CD4-positive, alpha-beta T cell (primary cell): ENCODE measurements at places on chromosomes 4 and X.

GRCh38 chr4:4396628-4397440, 9.9 kb downstream of the NSG1 start:
- DNase-seq: no peak

GRCh38 chr4:56575820-56576429, 70.3 kb downstream of the ARL9 start:
- peak; percentile 38 for DNase-seq

DNA sequence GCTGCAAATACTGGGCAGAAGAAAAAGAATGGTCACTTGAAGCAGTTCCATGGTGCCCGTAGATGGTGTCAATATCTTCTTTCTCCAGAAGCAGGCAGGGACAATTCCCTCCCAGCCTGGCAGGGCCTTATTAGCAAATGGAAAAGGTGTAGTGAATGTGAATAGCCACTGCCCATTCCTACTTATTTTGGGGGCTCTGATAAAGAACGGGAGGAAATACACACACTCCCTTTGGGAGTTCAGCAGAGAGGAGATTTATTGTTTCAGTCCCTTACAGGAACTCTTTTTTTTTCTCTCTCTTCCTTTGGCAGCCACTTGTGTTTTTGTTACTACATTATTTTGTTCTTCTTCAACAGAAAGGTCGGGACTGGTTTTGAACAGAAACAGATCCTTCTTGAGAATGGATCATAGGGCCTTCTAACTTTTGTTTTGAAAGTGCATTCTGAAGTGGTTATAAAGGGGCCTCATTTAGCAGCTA, at the start of gene EMCN:
EMCN (minus strand) TSS at position 159 of the 478 bp plus-strand sequence; CDS start at position 51, 108 bp downstream.
- DNase-seq: no peak

GRCh38 chrX:24515447-24515846, 50.4 kb downstream of the PDK3 start:
- DNase-seq: no peak

GRCh38 chrX:499870-500364, 113.2 kb upstream of the PPP2R3B start:
- no peak for DNase-seq

DNA sequence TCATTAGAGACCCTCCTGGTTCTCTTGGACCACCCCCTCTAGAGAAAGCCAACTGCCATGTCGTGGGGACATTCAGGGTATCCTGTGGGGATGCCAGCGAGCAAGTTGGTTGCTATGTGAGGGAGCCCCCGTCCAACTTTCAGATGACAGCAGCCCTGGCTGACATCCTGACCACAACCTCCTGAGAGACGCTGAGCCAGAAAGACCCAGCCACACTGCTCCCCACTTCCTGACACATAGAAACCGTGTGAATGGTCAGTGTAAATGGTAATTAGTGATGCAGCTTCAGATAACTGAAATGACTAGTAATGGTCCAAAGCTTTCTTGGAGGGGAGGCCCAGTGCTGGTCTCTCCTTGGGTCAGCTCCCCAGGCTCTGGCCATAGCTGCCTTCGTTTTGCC, 10.8 kb downstream of the CLCN4 start:
- no peak for DNase-seq

DNA sequence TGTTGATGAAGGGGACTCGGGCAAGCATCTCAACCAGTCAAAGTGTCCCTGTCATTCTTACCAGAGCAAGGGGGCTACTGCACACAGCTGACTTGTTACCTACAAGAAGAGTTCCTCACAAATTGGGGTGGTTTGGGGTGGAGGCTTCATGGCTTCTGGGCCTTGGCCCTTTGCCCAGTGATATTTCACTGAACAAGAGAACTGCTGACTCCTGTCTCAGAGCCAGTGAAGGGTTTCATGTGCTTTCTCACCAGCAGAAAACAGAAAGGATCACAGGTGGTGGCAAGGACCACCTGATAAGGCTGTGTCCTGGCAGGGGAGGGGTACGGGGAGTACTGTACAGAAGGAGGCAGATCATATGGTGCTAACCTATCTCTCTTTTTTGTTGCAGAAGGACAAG, 53.5 kb downstream of the DLG3 start:
- DNase-seq: no peak

DNA sequence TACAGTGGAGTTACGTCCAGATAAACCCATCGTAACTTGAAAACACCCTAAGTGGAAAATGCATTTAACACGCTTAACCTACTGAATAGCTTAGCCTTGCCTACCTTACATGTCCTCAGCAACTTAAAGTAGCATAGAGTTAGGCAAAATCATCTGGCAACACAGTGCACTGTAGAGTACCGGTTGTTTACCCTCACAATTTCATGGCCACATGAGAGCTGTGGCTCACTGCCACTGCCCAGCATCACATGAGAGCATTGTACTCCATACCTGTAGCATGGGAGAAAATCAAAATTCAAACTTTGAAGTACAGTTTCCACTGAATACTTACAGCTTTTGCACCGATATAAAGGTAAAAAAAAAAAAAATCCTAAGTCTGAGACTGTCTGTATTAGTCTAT, 40.6 kb downstream of the GUCY1A1 start:
- DNase-seq: no peak

DNA sequence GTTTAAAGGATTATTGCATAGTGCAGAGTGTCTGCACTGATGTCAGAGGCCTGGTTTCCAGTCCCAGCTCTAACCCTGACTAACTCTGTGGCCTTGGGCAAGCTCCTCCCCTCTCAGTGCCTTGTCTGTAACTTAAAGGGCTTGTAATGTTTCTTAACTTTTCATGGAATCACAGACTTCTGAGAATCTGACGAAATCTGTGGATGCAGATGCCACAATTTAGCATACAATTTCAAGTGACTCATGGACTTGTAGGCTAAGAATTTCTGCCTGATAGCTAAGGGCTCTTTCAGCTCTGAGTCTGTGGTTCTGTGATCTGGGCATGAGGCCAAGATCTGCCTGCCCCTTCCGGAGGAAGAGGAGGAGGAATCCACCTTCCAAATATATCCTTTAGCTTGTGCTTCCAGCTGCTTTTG, 236.9 kb downstream of the AR start:
- DNase-seq: no peak

GRCh38 chr4:151408380-151408629, 671 bp upstream of the FHIP1A start:
- no peak for DNase-seq

- DNase-seq: no peak
Measured at GRCh38 chr4:93317057-93317456, 511.5 kb upstream of the ATOH1 start.

DNA sequence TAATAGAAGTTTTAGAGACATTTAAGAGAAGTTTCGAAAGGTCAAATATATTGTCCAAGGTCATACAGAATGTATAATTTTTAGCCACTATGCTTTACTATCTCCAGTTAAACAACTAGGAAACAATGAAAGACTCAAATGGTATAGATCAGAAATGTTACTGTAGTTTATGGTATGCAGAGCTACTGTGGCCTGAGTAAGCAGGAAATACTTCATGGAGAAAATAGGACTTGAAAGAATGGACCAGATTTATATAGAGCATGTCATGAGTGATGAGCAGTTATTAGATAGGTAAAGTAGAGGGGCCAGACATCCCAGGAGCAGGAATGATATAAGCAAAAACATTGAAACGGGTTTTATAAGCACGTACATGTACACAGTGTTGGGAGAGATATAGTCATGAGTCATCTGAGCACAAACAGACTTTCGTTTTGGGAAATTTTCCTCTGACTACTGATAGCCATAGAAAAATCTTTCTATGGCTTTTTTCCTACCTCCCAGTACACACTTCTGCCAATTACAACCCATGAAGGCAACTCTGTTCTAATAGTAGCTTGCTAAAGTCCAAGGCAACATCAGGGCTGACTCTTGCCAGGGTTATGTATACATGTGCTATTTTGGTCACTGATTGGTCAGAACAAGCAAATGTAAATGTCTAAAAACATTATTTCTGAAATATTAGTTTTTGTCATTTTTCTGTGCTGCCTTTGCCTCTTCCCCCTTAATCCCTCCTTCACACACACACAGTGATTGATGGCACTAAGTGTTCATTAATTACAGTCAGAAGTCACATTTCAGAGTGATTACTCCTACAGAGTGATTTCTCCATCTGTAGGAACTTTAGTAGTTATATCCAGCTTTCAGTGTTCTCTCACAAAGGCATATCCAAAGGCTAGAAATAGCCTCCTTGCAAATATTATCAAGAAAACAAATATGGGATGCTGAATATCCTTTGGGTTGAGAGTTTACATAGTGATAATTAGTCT, 198.7 kb downstream of the ENOX2 start:
- no peak for DNase-seq
